ENCODE measurements at places on chromosomes 2 and 18. TPM values are rescaled to one million over a fixed set of nuclear protein-coding genes. Genes with fewer than 3 reads are reported as not detected.
A peak's percentile ranks its signal among the peaks of the same experiment; 100 is the strongest.

The KIAA2012 gene
- not detected for total RNA-seq

The RAD51AP2 gene
- not detected for total RNA-seq

The CPO gene
- total RNA-seq: not detected

The ABCB11 gene
- 0.04 TPM for total RNA-seq

The SNTG2 gene
- total RNA-seq: not detected

The FBXO15 gene
- total RNA-seq: 1.2 TPM

The NEURL3 gene
- not detected for total RNA-seq

The SLC5A7 gene
- not detected for total RNA-seq

The NOL4 gene
- 0.27 TPM for total RNA-seq

DNA sequence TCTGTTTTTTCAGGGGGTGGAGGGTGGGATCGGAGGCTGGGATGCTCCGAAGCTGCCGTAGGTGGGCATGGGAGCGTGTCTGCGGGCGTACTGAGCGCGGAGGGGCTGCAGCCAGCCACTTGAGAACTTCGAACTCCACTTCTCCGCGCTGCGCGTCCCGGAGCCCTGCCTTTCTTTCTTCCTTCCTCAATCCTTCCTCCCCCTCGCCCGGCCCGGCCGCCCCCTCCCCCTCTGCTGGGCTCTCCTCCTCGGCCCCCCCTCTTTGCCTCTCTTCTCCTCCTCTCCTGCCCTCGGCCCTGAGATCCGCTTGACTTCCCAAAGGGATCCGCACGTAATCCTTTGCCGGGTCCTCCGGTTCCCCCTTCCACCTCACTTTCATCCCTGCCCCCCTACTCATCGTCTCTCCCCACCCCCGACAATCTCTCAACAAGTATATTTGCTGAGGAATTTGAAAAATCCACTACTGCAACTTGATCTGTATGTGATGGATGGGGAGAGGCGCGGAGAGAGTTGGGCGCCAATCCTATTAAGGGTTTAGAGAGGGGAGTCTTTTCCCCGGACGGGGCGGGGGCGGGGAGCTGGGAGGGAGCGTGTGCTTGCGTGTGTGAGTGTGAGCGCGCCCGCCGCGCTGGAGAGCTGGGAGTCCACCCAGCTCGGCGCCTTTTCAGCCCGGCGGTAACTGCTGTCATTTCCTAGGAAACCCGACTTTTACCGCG is 1.1 kb downstream of the GLI2 start:
- no peak for DNase-seq

DNA sequence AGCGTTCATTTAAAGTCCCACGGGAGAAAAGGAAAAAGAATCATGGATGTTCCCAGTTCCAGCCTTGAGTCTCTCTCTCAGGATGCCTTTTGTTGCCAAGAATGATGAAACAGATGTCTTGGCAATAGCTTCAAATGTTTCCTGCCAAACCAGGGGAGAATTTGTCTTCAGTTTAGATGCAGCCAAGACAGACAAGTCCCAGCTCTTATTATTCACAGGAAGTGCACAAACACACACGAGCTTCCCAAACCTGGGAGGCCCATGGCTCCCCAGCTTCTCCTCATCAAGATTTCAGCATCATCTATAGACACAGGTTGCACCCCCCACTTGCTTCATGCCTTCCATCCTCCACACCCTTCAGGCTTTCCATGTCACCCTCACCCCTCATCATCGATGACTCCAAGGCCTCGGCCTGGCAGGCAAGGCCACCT is 45.9 kb downstream of the HS1BP3 start:
- DNase-seq: no peak

GRCh38 chr2:170465241-170465640 is 249.9 kb upstream of the SP5 start:
- DNase-seq: no peak

DNA sequence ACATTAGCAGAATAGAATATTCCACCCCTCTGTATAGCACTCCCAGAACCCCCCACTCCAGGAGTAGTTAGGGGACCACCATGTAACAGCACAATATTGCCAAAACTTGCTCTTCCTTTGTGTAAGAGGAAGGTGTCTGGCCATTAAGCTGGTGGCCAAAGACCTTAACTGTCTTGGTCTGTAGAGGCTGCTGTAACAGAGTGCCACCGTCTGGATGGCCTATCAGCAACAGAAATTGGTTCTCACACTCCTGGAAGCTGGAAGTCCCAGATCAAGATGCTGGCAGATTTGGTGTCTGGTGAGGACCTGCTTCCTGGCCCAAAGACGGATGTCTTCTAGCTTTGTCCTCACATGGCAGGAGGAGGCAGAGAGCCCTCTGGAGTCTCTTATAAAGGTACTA is 61.6 kb upstream of the TGFA start:
- DNase-seq: no peak

DNA sequence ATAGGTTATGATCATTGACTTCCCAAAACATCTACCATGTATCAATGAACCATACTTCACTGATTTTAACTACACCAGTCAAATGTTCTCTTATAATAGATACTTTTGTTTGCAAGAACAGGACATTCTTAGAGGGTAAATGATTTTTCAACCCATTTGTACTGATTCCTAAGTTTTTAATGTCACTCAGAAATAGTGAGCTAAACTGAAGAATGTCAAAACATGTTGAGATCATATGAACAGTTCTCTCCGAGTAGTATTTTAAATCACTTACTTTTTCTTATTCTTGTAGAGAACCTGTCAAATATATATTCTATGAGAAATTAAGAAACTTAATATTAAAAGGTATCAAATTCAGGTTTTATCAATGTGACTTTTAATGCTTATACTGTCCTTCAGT is 1362.9 kb upstream of the SLC39A10 start:
- DNase-seq: no peak

GRCh38 chr2:234494361-234495250 is 2.3 kb downstream of the ARL4C start:
- DNase-seq: peak; percentile 55

DNA sequence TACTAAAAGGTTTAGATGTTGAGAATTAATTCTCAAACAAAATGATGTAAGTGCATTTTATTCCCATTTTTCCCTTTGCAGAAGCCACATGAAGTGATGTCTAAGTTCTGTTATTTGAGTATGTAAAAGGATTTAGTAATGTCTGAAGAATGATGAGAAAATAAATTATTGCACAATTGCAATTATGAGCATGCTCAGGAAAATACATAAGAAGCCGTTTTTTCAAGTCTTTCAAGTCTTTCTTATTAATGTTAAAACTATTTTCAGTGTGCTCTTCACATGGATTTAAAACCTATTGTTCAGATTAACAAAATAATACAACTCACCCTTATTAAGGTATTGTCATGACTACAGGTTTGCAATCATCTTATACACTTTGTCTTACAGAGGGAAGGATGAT is 331.4 kb upstream of the NETO1 start:
- no peak for DNase-seq

- DNase-seq: no peak
Observed at GRCh38 chr2:187906021-187906420, 351.8 kb upstream of the TFPI start.

DNA sequence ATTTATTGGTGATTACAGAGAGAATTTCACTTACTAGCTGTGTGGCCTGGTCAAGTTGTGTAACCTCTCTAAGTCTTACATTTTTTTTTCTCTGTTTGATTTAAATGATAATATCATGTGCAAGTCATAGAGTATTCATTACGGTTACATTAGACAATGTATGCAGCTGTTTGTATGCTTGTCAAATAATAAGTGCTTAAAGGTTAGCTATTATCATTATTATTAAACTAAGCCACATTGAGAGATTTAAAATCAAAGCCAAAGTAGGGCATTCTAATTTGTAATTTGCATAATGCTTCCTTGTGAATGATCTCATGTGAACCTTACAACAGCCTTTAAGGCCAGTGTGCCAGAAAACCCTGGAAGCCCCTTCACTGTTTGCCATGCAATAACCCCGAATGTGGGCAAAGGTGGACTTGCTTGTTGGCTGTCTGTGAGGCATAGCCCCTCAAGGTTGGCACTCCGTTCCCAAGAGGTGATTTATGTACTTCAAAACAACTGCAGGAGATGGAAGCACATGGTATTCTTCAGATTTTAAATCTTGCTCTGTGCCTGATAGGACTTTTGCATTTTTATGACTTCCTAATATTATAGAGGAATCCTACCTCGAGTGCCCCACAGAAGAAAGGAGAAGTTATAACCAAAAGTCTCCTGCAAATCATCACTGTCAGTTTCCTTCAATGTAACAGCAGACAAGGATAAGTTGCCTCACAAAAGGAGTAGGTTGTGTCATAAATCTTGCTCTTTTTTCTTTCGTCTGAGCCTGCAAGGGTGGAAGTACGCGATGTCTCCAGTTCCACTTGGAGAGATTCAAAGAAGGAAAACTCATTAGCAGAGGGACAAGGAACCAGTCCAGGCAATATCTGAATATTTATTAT is 272.0 kb downstream of the TGIF1 start:
- no peak for DNase-seq

GRCh38 chr18:43405097-43405496 is 127.8 kb upstream of the SYT4 start:
- no peak for DNase-seq

- no peak for DNase-seq
Observed at GRCh38 chr2:75221862-75222261, 22.5 kb upstream of the TACR1 start.

DNA sequence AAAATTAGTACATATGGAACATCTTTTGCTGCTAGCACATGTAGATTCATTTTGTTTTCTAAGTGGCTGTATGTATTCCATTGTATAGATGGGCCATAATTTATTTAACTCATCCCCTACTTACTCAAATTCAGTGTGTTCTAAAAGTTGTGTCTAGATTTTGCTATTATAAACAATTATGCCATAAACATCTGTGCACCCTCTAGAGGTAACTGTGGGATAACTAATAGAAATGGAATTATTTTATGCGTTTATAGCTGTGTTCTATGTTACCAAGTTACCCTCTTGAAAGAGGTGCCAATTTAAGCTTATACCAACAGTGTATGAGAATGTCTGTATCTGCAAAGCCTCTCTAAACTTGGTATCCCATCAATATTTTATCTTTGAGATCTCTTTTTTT is 100.4 kb downstream of the MMADHC start:
- no peak for DNase-seq

- DNase-seq: no peak
Observed at GRCh38 chr2:67854103-67854743, 208.6 kb downstream of the C1D start.

GRCh38 chr2:112031473-112032223 is 23.4 kb upstream of the TMEM87B start:
- DNase-seq: no peak

DNA sequence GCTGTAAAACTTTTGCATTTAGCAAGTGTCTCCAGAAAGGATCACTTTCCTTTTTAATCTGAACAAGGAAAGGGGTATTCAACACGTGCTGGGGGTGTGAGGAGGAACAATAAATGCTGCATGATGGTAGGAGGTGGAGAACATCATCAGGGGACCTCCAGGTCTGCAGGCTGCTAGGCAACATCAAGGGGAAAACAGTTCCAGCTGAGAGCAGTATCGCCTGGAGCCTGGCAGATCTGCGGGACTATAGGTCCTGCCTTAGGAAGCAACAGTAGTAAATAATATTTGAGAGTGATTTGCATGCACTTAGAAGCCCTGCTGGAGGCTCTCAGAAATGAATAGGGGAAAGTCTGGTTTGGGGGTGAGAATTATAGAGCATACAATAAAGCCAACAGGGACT is 175.6 kb downstream of the SUCLG1 start:
- DNase-seq: no peak

- DNase-seq: no peak
Observed at GRCh38 chr2:25043241-25043867, 1.5 kb downstream of the EFR3B start.

- no peak for DNase-seq
Observed at GRCh38 chr18:43650426-43650825, 373.1 kb upstream of the SYT4 start.

DNA sequence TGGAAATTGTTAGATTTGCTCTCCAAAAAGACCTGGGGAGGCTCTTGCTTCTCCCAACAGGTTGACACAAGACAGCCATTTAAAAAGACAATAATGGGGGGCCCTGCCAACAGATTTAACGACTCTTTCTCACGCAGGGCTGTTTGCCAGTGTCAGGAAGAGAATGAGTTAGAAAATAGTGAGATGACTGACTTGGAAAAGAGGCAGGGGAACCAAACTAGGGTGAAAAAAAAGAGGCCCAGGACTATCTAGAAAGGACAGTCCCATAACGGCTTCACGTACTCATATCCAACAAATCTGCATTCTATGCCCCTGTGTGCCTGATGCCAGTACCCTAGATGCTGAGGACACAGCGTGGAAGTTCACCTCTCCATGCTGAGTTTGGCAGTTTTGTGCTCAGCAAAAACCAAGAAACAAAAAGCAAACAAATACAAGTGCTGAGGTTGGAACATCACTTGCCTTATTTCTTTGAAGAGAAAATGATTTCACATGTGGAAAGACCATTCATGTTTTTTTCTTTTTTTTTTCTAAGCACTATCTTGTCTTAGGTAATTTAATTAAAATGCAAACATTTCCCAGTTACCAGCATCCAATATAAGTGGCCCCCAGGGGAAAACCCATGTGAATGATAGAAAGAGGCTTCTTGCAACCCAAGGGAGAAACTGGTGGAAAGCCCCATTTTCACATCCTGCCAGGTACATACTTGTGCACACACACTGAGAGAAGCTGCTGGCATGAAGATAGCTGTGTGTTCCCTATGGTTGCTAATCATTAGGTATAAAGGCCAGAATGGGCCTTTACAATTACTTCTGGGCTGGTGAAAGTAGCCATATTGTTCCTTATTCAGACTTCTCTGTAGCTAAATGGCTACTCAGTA is 10.6 kb upstream of the WIPF1 start:
- peak; percentile 65 for DNase-seq

DNA sequence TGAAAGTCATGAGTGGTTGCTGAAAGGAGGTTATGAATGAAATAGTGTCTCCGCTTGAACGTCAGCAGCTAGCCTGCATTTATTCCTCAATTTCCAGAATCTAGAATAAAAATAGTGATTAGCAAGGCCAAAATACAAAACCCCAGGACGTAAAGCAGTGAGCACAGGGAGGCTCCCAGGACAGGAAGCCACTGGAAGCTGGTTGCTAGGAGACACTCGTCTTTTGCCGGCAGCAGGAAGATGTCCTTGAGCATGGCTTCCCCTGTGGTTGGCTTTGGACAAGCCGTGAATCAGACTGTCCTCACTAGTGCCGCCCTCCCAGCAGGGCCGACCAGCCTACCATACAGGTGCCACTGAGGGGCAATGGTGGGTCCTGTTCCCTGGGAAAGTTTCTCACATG is 374.4 kb downstream of the MTX2 start:
- no peak for DNase-seq

DNA sequence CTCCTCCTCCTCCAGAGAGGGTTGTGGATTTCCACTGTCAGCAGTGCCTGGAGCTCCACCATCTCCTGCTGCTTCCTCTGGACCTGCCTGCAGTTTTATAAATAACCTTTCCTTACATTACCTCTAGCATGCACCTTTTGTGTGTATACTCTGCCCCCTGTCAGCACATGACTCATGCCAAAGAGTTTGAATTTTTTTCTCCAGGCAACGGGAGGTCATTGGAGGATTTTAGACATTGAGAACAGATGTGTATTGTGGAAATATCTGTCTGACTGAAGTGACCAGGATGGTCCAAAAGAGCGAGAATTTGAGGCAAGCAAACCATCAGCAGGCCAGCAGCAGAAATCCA is 31.7 kb downstream of the IL37 start:
- no peak for DNase-seq

Measured in OCI-LY7 (cell line).